ENCODE measurements at places on chromosomes 1 and 21. TPM values are rescaled to one million over a fixed set of nuclear protein-coding genes. Genes with fewer than 3 reads are reported as not detected.

DNA sequence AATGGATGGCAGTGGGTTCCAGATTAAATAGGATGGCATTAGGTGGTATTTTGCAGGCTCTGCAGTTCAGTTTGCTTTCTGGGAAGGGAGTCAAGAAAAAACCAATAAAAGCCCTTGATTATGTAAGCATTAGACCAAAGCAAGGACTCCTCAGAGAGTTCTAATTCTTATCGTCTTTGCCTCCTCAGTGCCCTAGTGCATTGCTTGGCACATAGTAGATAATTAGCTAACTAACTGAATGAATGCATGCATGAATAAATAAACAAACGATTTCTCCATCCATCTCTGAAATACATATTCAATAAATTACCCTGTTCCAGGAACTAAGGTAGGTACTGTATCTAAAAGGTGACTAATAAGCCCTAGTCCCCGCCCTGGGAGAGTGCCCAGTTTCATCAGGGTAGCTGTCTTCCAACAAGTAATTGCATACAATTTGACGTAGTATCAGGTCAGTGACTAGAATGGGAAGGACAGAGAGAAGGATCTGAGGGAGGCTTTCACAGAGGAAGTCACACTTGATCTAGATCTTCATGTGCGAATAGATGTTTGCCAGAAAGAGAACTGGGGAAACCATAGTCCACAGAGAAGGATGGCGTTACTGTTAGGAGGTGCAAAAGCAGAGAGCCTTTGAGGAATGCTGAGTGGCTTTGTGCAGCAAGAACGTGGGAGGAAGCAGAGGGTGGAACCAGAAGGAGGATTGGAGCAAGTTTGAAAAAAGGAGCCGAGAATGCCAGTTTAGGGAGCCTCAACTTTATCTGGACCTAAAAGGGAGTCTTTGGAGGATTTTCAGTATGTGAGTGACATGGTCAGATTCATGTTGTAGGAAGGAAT, 111.4 kb downstream of the TBX19 start:
- DNase-seq: no peak

Gene RPS6KA1
- 21.6 TPM for polyA plus RNA-seq

DNA sequence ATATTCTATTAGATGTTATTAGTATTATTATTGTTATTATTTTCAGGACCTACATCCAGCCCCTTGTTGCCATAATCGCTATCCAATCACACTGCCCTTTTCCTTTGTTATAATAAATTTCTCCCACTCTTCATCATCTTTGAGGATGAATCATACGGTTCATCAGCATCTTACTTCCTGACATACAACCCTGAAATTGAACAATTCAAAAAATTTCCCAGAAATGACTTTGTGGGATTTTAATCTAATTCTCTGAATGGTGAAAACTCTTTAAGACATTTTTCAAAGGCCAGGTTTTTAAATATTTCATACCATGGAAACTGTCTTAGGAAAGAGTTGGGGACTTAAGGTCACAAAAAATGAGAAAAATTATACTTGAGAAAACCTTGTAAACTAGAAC, 353.5 kb downstream of the ST6GALNAC3 start:
- DNase-seq: no peak

Gene CACNA1S
- polyA plus RNA-seq: 0.37 TPM

DNA sequence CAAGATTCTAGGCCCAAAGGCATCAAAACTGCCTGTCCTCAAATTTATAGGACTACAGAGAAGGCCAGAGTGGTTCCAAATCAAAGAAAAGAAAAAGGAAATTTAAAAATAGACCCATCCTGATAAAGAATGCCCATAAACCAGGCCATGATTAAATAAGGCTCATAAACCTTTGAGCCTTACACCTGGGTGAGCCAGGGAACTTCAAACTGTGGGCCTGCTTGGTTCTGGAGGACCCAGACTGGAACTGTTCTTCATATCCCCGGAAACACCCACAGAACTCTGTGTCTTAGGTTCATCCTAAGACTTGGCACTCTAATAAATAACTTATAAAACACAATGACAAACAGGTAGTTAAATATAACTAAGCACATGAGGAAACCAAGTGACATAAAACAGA, 28.8 kb downstream of the MCOLN2 start:
- DNase-seq: no peak

DNA sequence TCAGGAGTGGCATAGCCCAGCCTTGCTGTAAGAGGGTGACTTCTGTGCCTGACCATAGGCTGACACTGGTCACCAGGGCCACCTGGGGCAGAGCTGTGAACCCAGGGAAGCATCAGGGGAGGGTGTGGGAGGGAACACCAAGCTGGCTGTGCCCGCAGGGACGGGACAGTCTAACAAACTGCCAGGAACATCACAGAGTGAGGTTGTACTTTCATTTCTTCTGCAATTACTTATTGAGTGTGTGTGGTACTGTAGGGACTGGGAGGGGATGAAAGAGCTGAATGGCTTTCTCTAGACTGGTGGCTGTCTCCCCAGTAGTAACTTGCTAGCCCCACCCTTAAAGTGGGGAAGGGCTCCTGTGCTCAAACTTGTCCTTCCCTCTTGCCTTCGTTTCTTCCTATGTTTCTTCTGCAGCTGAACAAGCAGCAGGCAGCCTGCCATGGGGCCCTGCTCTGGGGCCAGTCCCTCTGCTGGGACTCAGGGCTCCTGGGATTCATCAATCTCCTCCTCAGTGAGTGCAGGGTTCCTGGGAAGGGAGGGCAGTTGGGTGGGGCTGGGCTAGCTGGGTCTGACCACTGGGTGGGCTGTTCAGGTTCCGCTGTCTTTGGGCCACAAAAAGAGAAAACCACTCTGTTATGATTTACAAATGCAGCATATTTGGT, 39.7 kb upstream of the ETV3 start:
- DNase-seq: no peak

Gene MEX3A
- 42.6 TPM for polyA plus RNA-seq

Gene POLR3C
- 37.7 TPM for polyA plus RNA-seq

DNA sequence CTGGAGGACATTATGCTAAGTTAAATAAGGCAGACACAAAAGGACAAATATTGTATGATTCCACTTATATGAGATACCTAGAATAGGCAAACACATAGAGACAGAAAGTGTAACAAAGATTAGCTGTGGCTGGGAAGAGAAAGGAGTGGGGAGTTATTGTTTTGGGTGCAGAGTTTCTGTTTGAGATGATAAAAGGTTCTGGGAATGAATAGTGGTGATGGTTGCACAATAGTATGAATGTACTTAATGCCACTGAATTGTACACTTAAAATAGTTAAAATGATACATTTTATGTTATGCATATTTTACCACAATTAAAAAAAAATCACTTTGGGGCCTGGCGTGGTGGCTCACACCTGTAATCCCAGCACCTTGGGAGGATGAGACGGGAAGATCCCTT, 21.2 kb upstream of the ERO1B start:
- DNase-seq: no peak

- DNase-seq: no peak
Measured at GRCh38 chr1:25112400-25112799, 119.9 kb downstream of the SYF2 start.

Gene IL12RB2
- polyA plus RNA-seq: 0.51 TPM

Gene FNDC10
- 2.2 TPM for polyA plus RNA-seq

- DNase-seq: no peak
Measured at GRCh38 chr1:210620867-210621488, 292.3 kb downstream of the HHAT start.

DNA sequence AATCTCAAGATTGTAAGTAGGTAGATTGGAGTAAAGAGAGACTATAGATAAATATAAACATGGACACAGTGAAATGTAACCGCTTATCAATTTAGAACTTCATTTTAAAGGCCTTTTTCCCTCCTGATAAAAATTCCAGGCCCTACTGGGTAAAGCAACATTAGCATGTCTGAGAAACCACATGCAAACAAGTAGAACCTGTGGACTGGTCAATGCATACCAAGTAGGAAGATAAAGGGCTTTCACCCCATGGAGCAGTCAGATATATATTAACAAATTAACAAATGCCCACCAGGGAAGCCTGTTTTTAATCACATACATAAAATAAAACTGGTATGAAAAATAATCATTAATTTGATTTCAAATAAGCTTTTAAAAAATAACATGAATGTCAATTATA, 8.1 kb downstream of the DPH5 start:
- DNase-seq: no peak

DNA sequence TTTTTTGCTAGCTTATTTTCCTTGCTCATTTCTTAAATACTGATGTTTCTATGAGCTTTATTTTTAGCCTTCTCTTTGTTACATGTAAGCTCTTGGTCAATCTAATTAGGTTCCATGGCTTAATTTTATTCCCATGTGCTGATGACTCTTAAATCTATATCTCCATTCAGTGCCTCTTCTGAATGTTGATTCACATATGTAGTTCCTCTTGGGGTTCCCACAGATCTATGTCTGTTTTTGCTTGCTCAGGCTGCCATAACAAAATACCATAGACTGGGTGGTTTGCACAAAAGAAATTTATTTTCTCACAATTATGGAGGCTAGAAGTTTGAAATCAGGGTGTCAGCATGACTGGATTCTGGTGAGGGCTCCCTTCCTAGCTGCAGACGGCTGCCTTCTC, 58.3 kb upstream of the PLA2G4A start:
- no peak for DNase-seq

Gene SPRR2F
- not detected for polyA plus RNA-seq

- DNase-seq: no peak
Measured at GRCh38 chr1:235763962-235764361, 102.7 kb downstream of the LYST start.

- no peak for DNase-seq
Measured at GRCh38 chr1:62285984-62286785, 33.0 kb downstream of the KANK4 start.

DNA sequence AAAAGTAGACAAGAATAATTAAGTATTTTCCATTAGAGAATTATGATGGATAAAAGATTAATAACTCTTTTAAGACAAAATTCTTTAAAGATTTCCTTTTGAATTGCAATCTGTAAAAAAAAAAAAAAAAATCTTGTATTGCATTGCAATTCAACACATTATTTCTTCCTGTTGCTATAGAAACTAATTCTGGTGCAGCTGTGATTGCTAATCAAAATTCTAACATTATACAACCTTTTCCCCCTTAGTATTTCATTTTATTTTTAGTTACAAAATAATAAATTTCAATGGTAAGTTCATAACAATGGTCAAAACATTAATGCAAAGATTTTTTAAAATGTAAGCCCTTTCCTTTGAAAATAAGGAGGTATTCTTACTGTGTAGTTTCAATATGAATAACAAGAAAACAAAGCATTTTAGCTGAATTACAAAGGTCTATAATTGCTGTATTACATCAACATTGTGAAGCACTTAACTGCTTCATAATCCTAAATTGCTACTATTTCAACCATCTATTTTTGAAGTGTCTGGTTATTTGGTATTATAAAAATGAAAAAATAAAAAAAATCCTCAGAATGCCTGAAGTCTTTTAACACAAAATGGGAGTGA, 135.0 kb downstream of the SYT14 start:
- no peak for DNase-seq

Gene SELL
- polyA plus RNA-seq: 3.5 TPM

GRCh38 chr1:88655685-88656299, 28.3 kb upstream of the PKN2 start:
- no peak for DNase-seq

Gene OPN3
- polyA plus RNA-seq: 47.7 TPM

DNA sequence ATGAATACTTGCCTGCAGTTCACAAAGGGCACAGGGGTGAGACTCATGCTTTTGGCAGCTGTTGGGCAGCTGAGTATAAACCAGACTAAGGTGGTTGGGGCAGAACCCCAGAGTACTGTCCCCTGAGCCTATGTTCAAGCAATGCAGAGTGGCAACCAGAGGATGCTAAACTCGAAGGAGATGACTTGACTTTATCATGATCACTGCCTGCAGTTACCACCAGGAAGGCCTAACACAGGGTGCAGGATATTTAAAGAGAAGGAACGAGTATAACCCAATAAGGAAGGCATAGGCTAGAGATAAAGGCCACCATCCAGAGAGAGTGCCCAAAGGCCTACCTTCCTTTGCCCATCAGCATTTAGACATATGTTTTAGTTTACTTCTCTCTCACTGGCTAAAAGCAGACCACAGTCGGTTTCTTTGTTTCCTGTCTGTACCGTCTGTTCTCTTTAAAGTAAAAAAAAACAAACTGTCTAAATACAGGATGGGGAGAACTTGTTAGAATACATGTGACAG, 83.3 kb downstream of the MPZL1 start:
- DNase-seq: no peak

Gene ELOVL1
- 78.1 TPM for polyA plus RNA-seq

DNA sequence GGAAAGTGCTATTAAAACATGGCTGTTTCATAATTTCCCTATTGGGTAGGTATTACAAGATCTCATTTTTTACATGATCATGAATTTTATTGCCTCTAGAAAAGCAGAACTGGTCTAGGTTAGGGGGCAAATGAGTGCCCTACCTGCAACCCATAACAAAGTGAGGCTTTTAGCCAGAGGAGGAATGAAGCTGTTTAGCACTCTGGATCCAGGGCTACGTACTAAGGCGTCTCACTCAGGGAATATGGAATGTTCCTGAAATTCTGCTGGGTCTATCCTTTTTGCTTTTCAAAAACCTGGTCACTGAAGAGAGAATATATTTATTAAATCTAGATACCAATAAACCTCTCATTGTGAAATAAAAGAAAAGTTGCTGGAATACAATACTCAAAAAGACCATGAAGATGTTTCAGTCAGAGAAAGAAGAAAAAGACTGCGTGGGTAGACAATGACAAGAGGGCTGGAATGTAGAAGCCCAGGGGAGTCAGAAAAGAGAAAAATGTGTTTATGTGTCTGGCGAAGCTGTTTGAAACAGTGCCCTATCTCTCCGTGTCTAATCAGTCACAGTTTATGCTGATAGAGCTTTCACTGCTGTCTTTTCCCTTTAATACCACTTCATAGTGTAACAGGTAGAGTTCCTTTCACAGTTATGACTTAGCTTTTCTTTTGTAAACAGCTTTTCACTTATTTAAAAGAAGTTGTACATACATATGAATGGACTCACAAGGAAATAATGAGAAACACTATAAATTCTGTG, 25.0 kb upstream of the SYDE2 start:
- DNase-seq: no peak

Gene KRTAP13-2
- not detected for polyA plus RNA-seq

DNA sequence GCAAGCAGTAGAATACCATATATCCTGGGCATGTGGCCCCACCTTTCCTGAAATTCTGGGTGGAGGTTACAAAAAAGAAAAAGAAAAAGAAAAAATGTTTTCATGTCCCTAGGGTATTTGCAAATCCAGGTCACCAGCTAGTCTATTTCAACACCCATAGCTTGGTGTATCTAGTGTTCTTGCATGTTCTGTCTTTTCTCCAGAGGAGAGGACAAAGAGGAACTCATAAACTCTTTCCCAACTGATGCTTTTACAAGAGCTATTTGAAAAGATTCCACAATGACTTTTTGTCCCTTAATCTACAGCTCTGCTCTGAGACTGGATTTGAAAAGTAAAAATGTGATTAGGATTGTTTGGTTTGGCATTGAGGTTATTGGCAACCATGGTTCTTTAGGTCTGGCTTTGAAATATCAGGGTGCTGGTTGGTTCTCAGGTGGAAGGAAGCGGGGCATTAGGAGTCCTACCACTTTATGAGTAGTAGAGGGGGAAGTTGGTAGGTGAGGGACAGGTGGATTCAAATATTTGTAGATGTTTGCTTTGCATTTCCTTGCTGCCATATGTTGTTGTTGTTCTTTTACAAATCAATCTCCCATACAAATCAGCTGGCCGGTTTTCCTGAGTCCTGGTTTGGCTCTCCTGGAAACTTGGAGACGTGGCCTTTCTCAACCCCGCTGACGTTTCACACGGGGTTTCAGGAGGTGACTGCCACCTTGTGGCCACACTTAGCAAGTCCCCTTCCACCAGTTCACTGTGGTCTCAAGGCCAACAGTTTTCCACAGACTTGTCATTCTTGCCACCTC, 126.7 kb upstream of the KIAA0040 start:
- peak; percentile 61 for DNase-seq

Gene LRRC38
- polyA plus RNA-seq: not detected

GRCh38 chr1:246564839-246565750, 966 bp downstream of the TFB2M start:
- DNase-seq: no peak

- no peak for DNase-seq
Measured at GRCh38 chr1:113279776-113280391, 110.4 kb upstream of the MAGI3 start.

All from right renal cortex interstitium (tissue), 3 donors.